NCI-H510A treated with DMSO at 0.1 percent for 48 hours (cell line): ENCODE measurements at places on chromosomes 1 and 21.

DNA sequence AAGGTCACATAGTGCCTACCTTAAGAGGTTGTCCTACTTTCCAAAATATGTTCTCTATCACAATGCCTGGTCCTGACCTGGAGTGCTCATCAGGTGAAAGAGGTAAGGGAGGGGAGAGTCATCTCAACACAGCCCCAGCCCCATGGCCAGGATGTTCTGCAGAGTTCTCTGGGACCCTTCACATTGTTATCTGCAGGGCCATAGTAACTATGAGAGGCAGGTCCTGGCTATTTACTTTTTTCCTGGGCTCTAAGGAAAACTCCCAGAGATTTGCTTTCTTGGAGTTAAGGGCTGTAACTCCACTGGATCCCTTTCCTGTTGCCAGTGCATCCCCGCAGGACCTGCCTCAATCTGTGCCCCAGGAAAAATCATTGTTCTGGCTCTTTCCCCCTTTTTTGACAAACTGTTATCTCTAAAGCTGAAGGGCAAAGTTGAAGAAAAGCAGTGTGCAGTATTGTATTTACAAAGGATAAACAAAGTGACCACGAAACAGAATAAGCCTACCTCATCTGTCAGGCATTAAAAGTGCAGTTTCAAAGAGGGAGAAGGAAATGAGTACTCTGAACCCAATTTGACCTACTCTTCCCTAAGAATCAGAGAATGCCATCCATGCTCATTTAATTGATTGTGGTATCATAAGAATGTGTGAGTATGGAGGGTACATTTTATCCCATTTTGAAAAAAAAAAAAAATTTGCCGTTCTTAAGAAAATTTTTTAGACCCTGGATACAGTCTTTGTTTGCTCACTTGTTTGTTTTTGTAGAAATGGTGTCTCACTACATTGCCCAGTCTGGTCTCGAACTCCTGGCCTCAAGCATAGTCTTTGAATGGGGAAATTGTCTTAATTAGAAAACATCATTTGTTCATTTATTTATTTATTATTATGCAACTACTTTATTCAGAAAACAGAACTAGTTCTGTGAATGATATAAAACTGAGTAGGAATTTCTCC, 149.6 kb downstream of the RHOU start:
- DNase-seq = no peak

- DNase-seq = no peak
Observed at GRCh38 chr1:92968138-92969032, 7.1 kb upstream of the DIPK1A start.

DNA sequence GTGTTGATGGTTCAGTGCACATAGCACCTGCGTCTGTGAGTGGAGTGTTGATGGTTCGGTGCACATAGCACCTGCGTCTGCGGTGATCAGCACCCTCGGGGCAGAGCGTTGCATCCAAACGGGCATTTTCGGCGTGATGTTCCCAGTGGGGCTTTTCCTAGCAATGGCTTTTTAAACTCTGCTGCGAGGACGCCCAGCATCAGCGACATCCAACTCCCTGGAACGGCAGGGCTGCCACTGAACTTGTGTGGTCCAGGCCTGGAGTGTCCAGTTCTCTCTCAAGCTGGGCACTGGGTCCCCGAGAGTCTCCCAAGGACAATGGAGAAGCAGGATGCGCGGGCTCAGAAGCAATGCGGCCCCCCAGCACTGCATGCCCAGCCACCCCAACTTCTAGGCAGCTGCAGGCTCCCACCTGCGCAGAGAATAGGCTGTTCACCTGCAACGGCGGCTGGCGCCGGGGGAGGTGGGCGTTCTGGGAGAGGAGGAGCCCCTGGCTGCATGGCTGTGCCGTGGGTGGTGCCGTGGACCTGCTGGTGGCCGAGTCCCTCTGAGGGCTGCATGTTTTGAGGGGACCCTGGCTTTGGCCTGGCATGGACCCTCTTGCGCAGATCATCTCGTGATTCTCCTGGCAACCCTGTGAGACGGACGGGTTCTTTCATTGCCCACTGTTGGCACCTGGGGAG, 10.1 kb upstream of the C1orf174 start:
- DNase-seq = no peak

DNA sequence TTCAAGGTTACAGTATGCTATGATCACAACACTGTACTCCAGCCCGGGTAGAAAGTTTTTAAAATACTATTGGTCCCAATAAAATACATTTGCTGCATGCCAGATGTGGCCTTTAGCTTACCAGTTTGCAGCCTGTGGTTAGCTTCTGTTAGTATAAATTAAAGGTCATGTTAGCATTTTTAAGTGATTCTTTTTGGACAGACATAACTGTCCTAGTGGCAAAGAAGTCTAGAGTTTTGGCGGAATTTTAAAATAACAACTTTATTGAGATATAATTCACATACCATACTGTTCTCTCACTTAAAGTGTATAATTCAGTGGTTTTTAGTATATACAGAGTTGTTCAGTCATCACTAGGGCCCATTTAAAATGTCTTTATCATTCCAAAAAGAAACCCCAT, 24.3 kb upstream of the TMEM39B start:
- DNase-seq = no peak

GRCh38 chr1:170729225-170730002, 65.5 kb downstream of the PRRX1 start:
- DNase-seq = no peak

- DNase-seq = no peak
Observed at GRCh38 chr1:172134087-172134731, 286.3 kb upstream of the C1orf105 start.

DNA sequence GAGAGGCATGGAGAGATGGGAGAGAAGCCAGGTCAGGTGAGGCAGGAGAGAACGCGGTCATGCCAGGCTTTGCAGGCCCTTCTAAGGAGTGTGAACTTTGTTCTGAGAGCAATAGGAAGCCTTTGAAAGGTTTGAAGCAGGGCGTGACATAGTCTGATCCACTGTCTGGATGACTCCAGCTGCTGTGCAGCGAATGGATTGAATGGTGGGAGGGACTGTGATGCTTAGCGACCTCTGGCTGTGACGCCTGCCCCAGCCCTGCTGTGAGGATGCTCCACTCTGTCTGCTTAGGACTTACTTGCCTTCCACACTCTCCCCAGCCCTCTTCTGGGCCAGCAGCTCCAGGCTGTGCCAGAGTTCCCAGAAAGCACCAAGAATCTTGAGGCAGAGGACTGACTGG, 41.8 kb upstream of the POU3F1 start:
- peak; percentile 82 for DNase-seq

DNA sequence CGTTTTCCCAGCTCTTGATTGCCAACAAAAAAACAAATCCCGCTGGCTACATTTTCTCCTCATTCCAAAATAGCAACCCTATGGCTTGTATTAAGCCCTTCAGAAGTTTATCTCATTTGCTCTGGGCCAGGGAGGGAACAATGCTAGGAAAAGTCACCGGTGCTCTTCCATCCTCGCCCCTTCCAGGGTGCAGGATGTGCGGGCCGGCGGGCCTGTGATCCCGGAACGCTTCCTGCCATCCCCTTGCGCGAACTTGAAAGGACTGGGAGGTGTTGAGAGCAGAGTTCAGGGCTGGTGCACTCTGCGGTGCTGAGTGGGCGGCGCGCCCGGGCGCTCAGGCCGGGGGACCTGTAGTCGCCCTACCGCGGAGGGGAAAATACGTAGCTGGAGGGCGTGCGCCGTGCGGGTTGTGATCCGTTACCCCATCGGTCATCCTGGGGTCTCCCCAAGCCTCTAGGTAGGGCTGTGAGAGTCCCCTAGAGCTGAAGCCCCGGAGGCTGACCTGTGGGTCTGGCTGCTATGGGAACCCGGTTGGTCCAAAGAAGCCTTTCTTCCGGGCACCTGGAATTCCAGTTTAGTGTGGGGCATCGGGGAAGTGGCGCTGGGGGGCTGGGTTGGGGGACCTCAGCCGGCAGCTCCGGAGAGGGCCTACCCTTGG, 13.1 kb downstream of the NR5A2 start:
- DNase-seq = no peak
